ENCODE measurements at places on chromosomes 5 and 9.

DNA sequence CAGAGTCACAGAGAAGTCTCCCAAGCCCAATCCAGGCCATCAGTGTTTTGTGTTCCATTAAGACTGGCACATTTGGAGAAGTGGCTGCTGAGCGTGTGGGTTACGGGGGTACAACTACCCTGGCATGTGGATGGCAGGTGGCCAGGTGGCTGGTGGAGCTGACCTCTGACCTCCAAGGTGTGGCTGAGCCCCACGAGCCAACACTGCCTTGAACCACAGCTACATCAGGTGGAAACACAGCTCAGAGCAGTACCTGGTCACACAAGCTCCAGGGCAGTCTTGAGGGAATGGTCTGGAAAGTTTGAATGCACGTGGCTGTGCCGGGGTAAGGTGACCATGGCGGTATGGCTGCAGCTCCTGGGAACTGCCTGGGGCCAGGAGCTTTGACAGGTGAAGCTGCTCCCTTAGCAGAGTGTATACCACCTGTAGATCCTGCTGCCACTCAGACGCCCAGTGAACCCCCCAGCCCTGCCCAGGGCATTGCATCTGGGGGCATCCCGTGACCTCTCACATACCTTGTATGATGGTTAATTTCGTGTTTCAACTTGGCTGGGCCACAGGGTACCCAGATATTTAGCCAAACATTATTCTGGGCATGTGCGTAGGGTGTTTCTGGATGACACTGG is 207.9 kb downstream of the GADD45G start:
- ATAC-seq, result no peak

GRCh38 chr5:94812232-94812631 is 193.8 kb downstream of the SLF1 start:
- no peak for ATAC-seq

DNA sequence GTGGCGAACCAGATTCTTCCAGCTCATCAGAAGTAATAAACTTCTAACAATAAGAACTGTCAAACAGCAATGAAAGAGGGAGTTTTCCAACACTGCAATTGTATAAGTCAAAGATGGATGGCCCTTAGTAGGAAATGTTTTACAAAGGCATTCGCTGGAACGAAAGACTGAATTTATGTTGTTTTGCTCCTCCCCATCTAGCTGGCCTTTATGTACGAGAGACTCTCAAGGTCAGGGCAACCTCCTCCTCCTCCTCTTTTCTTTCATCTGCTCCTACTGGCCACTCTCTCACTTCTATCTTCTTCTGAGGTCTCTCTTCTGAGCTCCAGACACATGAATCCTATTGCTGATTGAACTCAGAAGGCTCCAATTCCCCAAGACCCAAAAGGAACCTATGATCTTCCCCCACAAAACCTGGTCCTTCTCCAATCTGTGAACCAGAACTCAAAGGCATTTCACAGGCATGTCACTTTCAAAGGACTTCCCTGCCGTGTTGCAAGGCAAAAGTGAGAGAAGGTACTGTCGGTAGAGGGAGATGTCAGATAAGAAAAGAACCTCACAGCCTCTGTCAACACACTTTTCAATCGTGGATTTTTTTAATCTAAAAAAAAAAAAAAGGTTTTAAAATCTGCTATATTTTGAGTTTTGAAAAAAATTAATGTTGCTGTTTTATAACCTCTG is 28.5 kb upstream of the PUM3 start:
- ATAC-seq, result peak; percentile 43

GRCh38 chr5:99317136-99317535 is 388.3 kb upstream of the CHD1 start:
- no peak for ATAC-seq

DNA sequence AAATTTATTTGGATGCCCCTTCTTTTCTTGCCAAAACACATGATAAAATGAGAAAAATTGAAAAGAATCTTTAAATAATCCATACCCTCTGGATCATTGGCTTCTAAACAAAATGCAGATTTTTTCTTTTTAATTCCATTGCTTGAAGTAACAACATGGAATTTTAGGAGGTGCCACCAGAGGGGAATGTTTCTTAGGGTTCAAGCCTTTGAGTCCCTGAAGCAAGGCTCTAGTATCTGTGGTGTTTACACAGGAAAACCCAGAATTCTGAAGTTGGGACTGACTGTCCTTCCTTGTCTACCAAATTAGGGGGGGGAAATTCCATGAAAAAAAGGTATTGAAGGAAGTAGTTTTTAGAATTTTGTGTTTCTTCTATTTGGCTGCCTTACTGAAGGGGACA is 69.4 kb downstream of the LMNB1 start:
- ATAC-seq, result no peak

- no peak for ATAC-seq
These were observed 67.9 kb downstream of the NFIB start for GRCh38 chr9:14245901-14246525.

GRCh38 chr5:138503487-138504270 is 38.4 kb downstream of the EGR1 start:
- peak; percentile 68 for ATAC-seq

GRCh38 chr5:144194144-144194543 is 23.5 kb downstream of the KCTD16 start:
- no peak for ATAC-seq

GRCh38 chr9:107731115-107731762 is 241.7 kb upstream of the KLF4 start:
- ATAC-seq, result no peak

DNA sequence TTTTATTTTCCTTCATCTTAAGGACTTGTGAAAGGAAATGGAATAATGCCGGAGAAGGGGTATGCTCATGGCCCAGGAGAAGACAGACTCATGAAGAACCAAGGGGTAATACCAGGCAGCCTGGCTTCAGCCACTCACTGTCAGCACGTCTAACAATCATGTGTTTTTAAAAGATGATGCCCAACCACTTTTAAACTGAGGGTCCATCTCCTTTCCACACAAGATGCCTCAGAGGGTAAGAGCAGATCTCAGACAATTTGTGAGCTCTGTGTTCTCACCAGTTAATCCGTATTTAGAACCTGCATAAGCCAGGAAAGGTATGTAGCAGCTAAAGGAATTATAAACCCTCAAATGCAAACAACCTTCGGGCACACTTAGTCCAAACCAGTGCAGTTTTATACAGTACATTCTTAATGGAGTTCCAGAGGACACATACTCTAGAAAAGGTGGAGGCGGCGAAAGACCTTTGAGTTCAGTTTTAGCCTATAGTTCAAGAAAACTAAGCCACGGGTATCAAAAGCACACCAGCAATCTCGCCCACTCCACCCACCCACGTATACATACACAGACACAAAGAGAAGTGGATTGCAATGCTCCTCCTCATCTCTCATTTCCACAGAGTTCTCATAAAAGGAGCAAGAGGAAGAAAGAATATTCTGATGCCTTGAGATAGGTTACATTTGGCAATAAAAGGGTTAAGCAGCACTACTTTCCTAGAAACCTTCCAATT is 2.6 kb downstream of the DIAPH1 start:
- no peak for ATAC-seq

DNA sequence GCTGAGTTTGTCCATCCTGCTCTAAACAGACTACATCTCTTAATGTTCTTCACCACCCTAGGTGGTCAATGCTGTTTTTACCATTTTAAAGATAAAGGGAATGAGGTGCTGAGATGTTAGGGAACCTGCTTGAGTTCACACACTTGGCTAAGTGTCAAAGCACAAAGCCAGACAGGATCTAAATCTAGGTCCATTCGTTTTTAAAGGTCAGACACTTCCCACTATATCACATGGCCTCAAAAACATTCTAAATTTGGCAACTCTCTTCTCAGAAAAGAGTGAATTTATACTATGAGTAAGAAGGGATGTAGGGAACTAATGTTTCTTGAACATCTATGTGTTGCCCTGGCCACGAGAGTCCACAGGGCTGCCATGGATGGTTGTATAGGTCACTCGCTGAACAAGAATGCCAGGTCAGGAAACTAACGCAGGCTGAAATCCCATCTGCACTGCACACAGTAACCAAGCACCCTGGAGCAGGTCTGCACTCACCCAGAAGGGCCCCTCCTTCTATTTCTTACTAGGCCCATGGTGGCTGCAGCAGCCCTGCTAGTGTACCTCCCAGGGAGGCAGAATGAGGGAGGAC is 213.0 kb downstream of the SPOCK1 start:
- ATAC-seq, result no peak

DNA sequence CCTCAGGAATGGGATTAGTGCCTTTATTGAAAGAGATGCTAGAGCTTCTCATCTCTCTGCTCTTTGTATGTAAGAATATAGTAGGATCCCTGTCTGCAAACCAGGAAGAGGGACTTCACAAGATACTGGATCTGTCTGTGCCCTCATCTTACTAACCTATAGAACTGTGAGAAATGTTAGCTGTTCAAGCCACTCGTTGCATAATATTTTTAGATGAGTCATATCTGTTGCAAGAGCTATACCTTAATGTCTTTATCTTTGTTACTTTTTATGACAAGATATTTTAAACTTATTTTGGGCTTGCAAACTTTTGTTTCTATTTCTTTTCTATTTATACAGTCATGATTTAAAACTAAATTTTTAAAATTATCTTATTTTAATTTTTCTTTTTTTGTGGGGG is 1296.8 kb upstream of the CDH6 start:
- ATAC-seq, result no peak

- ATAC-seq, result no peak
These were observed 10.5 kb upstream of the PLEKHG4B start for GRCh38 chr5:81391-82021.

DNA sequence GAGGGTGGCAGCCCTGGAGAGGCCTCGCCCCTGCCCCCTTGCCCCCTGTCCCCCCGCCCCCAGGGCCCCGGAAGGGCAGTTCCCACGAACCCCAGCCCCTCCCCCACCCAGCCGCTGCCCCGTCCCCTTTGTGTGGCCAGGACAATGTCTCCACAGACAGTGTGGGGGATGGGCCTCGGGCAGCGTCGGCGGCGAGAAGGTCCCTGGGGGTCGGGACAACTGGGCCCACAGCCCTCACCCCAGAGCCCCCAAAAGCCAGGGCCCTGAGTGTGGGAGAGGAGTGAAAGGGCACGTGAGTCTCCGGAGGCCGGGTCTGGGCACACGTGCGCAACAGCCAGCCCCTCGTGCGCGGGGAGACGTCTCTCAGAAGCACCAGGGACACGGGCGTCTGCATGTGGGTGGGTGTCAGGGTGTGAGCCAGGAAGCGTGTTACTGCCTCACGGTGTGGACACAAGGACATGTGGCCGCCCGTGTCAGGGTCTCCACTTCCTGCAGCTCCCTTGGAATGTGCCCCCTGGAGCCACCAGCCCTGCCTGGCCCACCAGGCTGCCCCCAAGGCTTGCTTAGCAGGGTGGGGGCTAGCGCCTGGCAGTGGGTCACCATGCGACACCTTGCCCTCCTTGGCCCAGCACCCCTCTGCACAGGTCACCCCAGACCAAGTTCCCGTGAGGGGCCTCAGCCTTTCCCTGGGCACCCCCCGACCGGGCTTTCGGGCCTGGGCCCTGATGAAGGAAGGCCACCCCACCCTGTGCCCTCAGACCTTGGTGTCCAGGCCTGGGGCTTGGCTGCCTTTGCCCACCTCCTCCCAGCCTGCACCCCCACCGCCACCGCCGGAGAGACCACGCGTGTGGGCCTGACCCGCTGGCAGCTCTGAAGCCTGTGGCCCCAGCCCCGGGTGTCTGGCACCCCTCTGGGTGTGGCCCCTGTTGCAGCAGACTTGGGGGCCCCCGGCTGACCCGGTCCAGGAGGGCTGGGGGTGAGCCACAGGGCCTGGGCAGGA is 12.8 kb upstream of the NRARP start:
- ATAC-seq, result no peak

GRCh38 chr5:1104327-1105006 is 7.4 kb downstream of the SLC12A7 start:
- ATAC-seq, result no peak

DNA sequence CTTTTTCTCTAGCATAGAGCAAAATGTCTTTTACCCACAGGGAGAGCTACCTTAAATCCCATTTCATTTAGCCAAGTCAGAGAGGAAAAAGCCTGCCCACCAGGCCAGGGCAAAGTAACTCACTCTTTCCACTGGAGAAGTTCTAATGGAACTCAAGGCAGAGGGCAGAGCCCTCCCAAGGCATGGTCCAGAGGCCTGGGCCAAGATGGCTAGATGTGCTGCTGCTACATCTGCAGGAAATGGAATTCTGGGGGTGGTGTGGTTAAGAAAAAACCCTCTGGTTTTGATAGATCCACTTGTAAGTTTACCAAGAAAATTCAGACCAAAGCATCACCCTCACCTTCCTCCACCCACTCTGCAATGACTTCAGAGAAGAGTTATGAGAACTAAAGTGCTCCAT is 37.3 kb downstream of the CSF2 start:
- no peak for ATAC-seq

GRCh38 chr5:108636135-108636853 is 111.4 kb upstream of the FER start:
- no peak for ATAC-seq

- no peak for ATAC-seq
These were observed 34.6 kb downstream of the LHX2 start for GRCh38 chr9:124046189-124046588.

- ATAC-seq, result no peak
These were observed 11.9 kb downstream of the LCN1 start for GRCh38 chr9:135533113-135533512.

DNA sequence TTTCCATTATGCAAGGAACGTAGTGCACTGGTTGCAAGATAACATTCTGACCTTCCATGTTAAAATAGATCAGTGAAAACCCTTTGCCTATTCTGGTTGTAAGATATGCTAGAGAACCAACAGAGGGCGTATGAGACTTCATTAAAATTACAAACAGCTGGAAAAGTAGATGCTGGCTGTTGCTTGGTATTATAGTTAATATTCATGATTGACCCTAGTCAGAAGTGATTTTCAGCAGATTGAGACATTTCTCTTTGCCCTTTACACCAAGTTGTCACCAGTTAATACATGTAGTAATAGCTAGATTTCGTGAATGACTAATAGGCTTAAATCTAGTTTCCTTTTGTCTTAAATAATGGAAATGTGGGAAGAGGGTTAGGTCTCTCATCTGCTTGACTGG is 13.8 kb upstream of the FGF18 start:
- no peak for ATAC-seq

GRCh38 chr5:134113363-134113889 is 1.1 kb upstream of the TCF7 start:
- no peak for ATAC-seq

DNA sequence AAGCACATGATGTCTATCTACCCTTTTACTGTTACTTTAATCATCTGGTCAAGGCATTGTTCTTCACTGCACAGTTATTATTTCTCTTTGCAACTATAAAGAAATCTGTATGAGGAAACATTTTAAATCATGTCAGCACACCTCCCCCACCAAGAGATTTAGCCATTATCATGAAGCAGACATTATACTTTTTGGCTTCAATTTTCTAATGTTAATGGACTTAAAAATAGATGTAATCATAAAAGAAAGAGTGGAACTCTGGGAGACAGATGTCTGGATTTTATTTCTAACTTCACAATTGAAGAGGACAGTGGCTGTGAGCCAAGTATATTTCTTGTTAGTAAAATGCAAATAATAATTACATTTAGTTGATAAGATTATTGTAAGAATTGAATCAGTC is 932.4 kb downstream of the TAF11L14 start:
- ATAC-seq, result no peak

GRCh38 chr5:107254214-107254901 is 416.4 kb downstream of the EFNA5 start:
- no peak for ATAC-seq

Measured in activated CD4-positive, CD25-positive, alpha-beta regulatory T cell treated with anti-CD3 and anti-CD28 coated beads, Interleukin-2, amount 50 U/mL, for 24 hours (primary cell).